ENCODE measurements at places on chromosomes 6 and 20. TPM values are rescaled to one million over a fixed set of nuclear protein-coding genes. Genes with fewer than 3 reads are reported as not detected.

Gene ENPP5
- 0.38 TPM for total RNA-seq

Gene MEP1A
- total RNA-seq = not detected

Gene FGD2
- total RNA-seq = 7.4 TPM

Gene CALHM4
- total RNA-seq = not detected

Gene RIN2
- total RNA-seq = 0.26 TPM

Gene GGT7
- total RNA-seq = 47.0 TPM

DNA sequence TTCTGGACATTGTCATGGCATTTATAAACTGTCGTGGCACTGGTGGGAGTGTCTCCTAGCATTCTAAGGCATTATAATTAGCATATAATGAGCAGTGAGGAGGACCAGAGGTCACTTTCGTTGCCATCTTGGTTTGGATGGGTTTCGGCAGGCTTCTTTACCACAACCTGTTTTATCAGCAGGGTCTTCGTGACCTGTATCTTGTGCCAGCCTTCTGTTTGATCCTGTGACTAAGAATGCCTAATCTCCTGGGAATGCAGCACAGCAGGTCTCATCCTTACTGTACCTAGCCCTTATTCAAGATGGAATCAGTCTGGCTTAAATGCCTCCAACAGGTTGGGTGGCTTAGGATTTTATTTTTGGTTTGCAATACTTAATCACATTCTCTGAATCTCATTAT is 142.7 kb upstream of the GGTLC1 start:
- no peak for DNase-seq

DNA sequence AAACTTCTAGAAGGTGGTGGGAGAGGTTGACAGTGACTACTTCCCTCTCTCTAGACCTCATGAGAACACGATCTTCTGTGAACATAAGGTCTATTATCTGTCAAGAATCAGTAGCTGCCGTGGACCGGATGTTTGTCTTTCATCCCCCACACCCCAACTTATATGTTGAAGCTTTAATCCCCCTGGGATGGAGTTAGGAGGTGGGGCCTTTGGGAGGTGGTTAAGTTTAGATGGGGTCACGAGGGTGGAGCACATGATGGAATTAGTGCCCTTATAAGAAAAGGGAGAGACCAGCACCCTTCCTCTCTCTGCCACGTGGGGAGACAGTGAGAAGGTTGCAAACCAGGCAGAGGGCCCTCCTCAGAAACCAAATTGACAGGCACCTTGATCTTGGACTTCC is 409.1 kb downstream of the QKI start:
- DNase-seq = no peak

DNA sequence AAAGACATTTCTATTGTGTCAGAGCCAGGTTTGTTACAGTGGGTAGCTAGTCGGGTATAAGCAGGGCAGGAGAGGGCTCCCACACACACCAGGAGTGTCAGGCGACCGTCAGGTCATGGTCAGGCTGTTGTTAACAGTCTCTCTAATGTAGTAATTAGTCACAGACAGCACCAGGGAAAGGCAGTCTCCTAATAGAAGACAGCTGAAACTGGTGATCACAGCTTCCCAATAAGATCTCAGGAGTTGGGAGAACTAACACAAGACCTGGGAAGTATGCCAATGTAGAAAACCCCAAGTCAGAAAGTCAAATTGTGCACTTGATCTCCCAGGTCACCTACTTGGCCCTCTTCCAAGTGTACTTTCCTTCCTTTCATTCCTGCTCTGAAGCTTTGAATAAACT is 53.0 kb upstream of the GPR6 start:
- no peak for DNase-seq

DNA sequence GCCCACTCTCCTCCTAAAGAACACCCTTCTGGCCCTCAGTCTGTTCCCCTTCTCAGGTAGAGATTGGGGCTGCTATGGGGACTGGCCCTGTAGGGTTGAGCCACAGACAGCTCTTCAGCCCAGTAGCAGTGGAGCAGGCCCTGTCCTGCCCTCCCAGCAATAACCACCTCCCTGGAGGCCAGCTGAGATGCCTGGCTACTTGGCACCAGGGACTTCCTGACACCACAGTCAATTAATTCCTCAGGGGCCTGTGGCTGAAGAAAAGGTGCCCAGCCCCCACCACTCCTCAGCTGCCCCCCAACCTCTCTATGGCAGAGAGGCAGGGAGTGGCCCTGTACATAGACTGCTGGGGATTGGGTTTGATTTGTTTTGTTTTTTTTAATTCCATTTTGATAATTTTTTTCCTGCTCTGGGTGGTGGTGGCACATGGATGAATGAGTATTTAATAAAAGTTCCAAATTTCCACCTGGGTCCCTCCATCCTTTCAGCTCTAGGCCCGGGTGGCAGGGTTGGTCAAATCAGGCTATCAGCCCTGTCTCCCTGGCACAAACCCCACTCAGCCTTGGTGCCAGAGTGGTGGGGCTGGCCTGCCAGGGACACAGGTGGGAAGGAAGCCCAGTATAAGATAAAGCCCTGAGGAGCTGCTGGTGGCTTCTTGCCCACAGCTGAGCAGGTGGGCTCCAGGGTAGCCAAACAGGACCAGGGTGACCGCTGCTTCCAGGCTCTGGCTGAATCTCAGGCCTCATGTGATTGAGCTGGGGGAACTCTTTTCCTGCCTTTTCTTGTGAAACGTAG is 1.9 kb upstream of the DEF6 start:
- no peak for DNase-seq

GRCh38 chr6:68343901-68344300 is 291.2 kb upstream of the ADGRB3 start:
- no peak for DNase-seq

DNA sequence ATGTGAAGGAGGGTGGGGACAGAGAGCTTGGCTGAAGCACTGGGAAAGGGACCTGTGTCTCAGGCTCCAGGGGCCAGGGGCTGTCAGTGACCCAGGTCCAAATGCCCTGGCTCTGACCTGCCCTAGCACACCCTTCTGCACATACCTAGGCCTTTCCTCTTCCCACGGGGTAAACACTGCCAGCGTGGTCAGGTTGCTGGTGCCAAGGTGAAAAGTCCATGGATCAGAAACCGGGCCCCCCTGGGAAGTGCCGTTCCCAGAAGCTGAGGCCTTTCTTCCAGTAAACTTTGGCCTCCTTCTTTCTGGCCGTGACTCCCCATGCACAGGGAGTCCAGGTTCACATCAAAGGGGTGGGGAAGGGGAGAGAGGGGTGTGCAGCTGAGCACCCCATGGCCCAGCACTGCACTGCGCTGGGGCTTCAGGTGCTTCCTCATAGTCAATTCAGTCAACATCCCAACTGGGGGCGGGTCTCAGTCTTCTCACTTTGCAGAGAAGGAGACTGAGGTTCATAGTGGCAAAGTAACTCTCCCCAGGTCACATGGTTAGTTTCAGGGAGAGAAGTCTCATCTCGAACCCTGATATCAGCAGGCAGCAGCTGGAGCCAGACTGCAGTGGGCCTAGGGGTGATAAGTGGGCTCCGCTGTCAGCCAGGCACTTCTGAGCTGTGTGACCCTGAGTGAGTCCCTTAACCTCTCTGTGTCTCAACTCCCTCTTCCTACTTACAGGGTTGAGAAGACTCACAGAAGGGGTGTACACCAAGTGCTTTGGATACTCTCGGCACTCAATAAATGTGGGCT is 17.0 kb downstream of the PCK1 start:
- no peak for DNase-seq

DNA sequence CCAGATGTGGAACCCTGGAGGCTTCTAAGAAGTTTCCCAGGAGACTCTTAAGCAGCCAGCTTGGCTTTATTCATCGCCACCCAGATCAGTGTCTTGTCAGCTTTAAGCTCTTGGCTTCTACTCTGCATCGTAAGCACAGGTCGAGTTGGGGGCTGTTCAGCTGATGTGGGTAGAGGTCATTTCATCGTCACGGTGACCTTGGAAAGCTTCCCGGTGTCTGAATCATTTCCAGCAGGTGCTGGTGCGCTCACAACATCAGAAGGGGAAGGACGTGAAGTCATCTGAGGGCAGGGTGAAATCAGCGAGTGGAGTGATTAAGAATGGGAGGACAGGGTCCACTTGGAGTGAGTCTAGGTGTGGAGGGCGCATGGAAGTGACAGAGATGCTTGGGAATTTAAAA is 112.6 kb downstream of the SASH1 start:
- no peak for DNase-seq

- DNase-seq = no peak
Measured at GRCh38 chr6:44775121-44775520, 387.6 kb downstream of the CDC5L start.

DNA sequence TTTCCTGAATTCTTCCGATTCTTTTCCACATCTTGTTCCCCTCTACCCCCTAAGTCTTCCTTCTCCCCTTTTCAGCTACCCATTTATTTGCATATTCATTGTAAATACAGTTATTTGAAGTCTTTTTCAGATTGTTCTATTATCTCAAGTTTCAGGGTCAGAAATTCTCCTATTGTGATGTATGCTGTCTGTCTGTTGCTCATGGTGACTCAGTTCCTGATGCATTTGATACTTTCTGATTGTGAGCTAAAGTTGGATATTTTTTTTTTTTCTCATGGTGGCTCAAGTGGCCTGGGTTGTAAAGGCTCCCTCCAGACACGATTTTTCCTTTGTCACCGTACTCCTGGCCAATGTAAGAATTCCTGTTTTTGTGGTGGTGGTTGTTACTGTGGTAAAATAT is 4.9 kb upstream of the PI16 start:
- no peak for DNase-seq

- no peak for DNase-seq
Measured at GRCh38 chr6:37952027-37952426, 132.5 kb downstream of the ZFAND3 start.

- no peak for DNase-seq
Measured at GRCh38 chr6:75084872-75085381, 120.9 kb downstream of the COL12A1 start.

- DNase-seq = no peak
Measured at GRCh38 chr20:62710221-62710885, 1.7 kb downstream of the NTSR1 start.

GRCh38 chr20:43564993-43565757 is 6.3 kb downstream of the SGK2 start:
- no peak for DNase-seq

DNA sequence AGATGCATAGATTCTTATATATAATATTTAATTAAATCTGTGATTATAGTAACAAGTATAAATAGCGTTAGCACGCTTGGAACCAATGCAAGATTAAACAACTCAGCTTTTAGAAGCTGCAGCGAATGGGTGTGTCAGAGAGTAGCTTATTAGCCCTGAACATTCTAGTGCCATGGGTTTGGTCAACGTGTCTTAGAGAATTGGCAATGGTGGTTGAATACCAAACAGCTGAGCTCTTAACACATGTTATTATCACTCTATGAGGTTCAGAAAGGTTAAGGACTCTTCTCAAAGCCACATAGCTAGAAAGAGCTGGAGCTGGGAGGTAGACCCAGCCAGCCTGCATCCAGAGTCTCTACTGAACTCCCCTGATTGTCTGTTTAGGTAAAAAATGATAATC is 284.2 kb upstream of the CHD6 start:
- no peak for DNase-seq

- DNase-seq = no peak
Measured at GRCh38 chr6:159555082-159555875, 137.8 kb downstream of the SOD2 start.

DNA sequence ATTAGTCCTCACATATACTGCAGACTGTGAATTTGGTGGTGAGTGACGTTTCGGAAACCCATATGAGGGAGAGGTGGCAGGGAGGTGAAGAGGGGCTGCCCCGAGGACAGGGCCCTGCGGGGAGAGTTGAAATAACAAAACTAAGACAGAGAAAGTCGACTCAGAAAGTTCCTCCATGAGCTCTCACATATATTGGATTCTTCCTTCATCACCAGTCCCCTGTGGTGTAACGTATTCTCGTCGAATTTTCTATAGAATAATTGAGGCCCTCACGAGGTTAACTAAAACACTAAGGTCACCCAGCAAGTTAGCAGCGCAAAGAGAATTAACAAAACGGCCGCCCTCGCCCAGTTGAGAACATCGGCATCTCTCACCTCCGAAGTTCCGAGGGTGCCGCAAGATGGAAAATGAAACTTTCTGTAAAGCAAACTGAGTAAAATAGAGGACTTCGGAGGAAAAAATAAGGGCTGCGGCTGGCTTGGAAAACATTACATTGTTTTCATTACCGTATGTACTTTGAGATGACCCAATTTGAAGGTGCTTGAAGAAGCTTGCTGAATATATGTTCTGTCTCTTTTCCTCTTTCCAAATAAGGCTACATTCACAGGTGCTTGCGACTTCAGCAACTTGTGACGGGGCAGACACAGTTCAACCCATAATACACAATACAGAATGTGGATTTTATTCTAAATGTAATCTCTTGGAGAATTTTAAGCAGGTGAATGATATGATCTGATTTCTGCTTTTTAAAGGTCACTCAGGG is 490.9 kb upstream of the JARID2 start:
- peak; percentile 18 for DNase-seq

- no peak for DNase-seq
Measured at GRCh38 chr20:12882832-12883506, 125.8 kb upstream of the SPTLC3 start.

- no peak for DNase-seq
Measured at GRCh38 chr6:52887910-52888524, 21.5 kb downstream of the GSTA3 start.

DNA sequence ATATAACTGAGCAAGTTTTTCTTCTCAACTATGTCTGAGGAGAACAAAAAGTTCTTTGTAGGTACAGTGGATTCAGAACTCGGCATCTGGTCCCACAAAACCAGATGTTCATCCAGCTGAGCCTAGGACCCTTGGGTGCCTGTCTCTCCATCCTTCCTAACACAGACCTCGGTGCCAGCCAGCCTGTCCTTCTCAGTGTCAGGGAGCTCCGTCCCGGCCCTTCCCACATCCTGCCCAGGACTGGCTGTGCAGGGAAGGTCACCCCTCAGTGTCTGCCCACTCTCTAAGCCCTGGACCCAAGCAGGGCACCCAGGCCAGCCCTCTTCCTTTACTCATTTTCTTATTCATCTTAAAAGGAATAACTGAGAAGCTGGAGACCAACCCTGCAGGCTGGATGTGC is 32.0 kb upstream of the AGPAT4 start:
- no peak for DNase-seq

Measured in T-cell (primary cell).